ENCODE measurements at places on chromosomes 7 and 10.
A peak's percentile ranks its signal among the peaks of the same experiment; 100 is the strongest.

DNA sequence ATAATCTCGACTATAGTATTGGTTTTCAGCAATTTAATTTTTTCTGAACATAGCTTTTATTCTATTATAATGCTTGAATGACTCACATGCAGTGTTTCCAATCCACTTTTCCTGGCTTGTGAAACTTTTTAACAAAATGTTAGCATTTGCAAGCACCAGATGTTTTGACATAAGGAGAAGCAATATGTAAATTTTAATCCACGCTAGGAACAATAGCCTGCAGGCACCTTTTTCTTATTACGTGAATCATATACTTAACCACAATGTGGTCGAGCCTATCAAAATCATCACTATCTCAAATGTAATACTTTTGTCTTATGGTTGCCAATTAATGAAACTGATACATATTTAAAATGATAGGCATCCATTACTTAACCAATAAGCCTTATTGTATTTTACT is 97.1 kb downstream of the TFEC start:
- DNase-seq, result no peak

DNA sequence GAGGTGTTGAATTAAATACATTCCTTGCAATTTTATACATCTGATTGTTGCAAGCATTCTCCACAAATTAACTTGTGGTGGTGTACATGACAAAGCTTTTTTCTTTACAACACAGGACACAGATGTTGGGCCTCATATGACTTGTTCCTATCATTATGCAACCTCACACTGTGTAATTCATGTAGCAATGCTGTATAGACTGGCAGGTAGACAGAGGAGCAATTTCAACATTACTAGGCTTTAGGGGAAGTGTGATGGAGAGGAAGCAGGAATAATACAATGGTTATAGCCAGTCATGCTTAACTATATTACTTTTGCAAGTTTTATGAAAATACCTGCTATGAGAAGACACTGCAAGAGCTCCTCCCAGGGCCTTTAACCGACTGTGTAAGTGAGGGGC is 832.1 kb downstream of the CNTNAP2 start:
- DNase-seq, result peak; percentile 6

- DNase-seq, result no peak
Measured at GRCh38 chr10:131977323-131978096, 4.2 kb downstream of the BNIP3 start.

DNA sequence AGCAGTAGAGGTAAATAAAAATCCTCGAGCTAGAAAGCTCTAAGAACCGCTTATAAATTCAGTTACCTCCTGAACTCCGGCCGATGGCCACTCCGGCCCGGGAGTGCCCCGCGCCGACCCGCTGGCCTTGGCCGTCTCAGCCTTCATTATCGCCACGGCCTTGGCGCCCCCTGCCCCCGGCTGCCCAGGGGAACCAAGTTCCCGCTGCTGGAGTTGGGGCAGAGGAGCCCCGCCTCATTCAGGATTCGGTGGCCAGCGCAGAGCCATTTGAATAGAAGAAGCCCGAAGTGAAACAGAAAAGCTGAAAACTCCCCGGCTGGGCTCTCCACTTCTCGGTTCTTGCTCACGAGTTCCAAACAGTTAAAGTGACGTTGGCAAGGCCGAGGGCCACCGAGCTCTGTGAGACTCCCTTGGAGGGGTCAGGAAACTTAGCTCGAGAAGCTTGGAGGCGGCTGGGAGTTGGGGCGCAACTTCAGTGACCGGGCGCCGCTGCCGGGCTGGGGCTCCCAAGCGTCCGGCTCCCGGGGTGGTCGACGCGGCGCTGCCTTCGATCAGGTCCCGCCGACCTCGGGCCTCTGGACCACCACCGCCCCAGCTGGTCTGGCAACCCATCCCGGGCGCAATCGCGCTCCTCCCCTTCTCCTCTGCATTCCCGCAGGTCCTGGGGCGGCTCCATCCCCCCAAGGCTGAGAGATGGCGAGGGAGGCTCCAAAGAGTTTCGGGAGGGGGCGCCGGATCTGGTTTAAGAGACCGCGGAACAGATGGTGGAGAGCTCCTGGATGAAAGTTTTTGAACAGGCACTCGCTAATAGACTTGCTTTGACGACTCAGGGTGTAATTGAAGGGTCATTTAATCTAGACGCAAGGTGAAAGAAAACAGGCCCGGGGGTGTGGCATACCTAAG is 5.8 kb upstream of the FEZF1 start:
- DNase-seq, result no peak

- DNase-seq, result peak; percentile 54
Measured at GRCh38 chr7:8436965-8437364, 3.6 kb downstream of the NXPH1 start.

DNA sequence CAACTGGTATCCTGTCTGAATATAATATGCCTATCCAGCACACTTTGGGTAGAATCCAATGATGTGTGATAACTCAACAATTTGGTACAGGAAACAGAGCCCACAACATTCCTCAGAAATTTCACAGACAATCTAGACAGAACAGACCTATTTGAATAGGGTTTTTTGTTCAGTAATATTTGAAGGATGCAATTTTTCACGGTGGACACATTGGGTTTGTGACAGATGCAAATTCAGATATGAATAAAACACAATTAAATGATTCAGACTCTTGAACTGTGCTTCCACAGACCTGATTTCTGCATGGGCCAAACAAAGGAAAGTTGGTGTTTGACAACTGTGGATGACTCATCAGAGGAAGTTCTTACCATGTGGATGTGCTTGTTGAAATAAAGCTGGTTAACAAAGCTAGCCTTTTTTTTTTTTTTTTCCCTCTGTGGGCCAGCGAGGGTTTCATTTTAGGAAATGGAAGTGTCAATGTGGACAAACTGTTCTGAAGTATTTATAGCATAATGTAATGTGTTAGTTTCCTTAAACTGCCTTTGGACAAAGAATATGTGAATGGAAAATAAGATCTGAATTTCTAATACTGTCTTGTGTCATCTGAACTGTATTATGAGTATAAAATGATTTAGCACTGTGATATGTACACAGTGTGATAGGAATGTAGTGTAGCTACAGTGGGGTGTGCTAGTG is 43.2 kb upstream of the FAM133B start:
- peak; percentile 100 for DNase-seq

DNA sequence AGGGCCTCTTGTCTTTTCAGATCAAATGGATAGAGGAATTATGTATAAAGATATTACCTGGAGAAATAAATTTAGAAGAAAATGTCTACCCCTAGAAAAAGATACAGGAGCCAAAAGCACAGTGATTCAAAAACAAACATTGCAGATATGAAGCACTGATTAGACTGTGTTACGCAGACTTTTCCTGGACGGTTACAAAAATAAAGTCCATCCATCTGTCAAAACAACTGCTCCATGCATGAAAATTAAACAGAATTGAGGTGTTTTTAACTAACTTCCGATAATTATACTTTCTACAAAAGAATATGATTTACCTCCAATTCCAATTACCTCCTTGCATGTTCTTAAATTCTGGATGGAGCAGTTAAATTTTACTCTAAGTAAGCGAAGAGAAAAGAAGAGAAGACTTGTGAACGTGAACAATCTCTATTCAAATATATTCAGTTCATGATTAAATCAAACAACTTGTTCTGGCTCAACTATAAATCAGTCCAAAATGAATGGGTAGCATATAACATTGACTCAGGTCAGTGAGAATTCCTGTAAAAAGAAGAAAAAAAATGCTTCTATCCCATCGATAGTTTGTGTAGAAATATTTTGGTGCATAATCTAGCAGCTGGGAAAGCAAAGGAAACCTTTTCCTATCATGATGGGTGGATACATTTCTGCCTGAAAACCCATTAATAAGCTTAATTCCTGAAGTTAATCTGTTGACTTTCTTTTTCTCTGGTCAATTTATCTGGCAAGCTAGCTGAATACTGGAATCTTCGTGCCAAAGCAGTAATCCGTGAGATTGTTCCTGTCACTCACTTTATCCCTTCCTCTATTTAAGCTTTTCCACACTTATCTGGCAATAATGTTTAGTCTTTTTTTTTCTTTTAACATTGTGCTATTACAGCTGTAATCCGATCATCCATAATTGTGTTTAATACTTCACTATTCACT is 80.4 kb downstream of the SEMA3A start:
- no peak for DNase-seq

DNA sequence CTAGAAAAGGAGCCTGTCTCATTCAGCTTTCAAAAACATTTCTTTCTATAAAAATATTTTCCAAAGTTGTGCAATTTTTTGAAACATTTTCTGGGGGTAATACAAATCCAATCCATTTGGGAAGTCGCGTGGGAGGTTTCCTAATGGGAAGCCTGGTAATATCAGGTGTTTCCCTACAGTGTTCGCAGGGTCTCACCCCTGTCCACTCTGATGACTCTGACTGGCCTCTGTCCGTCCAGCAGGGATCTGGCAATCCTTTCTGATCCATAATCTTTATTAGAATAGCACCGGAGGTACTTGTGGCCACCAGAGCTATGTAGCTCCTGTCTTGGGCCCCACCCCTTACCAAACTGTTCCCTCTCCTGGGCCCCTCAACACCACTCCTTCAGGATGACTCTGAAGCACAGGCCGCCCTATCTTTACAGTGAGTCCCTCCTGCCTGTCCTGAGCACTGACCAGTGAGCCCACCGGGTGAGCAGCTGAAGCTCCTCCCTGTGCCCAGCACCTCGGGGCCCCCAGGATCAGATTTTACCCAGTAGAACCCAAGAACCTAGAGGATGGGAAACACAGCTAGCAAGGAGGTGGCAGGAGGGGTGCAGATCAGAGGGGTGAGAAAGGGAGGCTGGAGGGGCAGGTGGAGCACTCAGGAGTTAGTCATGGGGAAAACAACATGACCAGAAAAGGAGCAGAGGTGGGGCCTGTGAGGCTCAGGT is 84.8 kb downstream of the PTPRE start:
- no peak for DNase-seq

DNA sequence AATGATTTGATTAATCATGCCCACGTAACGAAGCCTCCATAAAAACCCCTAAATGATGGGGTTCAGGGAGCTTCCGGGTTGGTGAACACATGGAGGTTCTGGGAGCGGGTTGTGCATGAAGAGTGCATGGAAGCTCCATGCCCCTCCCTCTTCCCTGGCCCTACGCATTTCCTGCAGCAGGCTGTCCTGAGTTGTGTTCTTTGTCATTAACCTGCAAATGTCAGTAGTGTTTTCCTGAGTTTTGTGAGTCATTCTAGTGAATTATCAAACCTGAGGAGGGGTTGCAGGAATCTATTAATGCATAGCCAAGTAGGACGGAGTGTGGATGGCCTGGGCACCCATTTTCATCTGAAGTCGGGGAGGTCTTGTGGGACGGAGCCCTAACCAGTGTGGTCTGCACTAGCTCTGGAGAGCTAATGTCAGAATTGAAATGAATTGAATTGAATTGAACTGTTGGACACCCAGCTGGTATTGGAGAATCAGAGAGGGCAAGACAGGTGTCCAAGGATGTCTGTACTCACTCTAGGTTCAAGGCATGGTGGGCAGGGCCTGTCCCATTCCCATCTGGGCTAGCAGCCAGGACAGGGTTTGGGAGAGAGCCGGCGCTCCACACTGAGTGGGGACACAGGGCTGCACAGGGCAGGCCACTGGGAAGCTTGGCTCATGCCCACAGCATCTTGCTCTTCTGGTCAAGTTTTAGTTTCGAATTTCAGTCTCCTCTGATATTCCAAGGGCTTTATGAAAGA is 22.3 kb upstream of the ARHGAP22 start:
- DNase-seq, result no peak

GRCh38 chr10:6615971-6616370 is 35.9 kb upstream of the PRKCQ start:
- DNase-seq, result no peak

DNA sequence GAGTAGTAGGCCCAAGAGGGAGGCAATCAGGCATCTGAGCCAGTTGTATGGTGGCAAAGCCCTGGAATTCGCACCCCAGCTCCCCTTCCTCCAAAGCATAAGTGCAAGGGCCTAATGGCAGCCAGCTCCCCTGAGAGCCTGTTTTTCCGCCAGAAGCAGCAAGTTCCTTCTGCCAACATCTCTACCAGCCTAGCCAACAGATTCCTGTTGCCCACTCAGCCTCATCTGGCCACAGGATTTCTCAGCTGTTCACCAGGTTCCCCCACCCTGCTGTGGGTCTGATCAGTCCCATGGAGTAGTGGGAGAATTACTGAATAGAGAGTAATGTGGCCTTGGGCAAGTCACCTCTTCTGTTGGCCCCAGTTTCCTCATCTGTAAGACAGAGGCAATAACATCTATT is 186.2 kb upstream of the PDE1C start:
- DNase-seq, result no peak

- DNase-seq, result no peak
Measured at GRCh38 chr7:7266257-7266881, 84.0 kb downstream of the C1GALT1 start.

- DNase-seq, result no peak
Measured at GRCh38 chr10:36278176-36278575, 636.1 kb upstream of the FZD8 start.

DNA sequence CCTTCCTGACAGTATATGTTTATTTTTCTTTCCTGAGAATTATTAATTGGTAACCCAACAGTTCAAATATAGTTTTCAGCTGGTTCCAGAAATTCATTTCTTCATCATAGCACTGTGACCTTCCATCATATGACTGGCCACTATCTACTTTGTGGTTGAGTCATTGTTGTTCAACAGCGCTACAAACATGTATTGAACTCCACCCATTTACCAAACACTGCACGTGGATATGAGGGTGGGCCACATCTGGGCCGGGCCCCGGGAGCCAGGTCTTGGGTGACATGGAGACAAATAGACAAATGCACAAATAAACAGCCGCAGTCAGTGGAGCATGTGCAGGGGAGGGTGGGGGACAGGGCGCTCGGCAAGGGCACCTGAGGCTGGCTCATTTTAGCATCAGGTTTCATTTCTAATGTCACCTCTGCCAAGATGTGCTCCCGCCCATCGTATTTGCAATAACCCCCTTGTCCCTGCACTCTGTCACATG is 24.0 kb upstream of the EEPD1 start:
- peak; percentile 6 for DNase-seq

GRCh38 chr10:102644066-102644645 is at the start of gene TRIM8:
TRIM8 (plus strand) TSS chr10:102644479; CDS start chr10:102644618, 139 bp downstream.
- peak; percentile 85 for DNase-seq

DNA sequence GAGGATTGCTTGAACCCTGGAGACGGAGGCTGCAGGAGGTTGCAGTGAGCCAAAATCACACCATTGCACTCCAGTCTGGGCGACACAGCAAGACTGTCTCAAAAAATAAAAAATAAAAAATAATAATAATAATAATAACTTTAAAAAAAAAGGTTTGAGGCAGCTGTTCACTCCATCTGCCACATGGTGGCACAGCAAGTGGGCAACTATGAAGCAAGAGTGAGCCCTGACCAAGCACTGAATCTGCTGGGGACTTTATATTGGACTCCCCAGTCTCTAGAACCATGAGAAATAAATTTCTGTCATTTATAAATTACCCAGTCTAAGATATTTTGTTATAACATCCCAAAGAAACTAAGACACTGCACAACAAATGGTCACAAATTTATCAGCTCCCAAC is 14.6 kb upstream of the BRI3 start:
- DNase-seq, result peak; percentile 41

- DNase-seq, result no peak
Measured at GRCh38 chr7:50560865-50561351, 4.3 kb downstream of the DDC start.
